Left renal pelvis (tissue), 4 donors: ENCODE measurements at places on chromosomes 5 and 9.

- DNase-seq, result no peak
Observed at GRCh38 chr5:91367908-91368648, 15.0 kb downstream of the ARRDC3 start.

GRCh38 chr9:108434502-108434901, 421.3 kb downstream of the ACTL7B start:
- DNase-seq, result no peak

GRCh38 chr9:113873446-113873845, 2.7 kb upstream of the ZNF618 start:
- DNase-seq, result no peak

DNA sequence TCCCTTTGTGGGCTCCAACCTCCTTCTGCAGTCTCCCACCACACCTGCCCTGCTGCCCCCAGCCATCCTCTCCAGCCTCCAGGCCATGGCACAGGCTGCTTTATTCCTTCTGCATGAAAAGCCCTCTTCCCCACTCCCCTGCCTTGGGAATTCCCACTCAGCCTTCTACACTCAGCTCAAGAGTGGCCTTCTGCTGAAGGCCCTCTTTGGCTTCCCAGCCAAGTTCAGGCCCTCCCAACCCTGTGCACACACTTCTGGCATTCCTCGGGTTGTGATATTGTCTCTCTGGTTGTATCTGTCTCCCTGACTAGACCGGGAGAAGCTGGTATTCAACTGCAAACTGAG, 5.7 kb downstream of the SHB start:
- DNase-seq, result no peak

GRCh38 chr5:158848634-158849033, 251.1 kb downstream of the EBF1 start:
- no peak for DNase-seq

GRCh38 chr9:4035777-4036176, 264.1 kb downstream of the GLIS3 start:
- DNase-seq, result no peak

- DNase-seq, result no peak
Observed at GRCh38 chr9:97695995-97696802, 941 bp downstream of the XPA start.

DNA sequence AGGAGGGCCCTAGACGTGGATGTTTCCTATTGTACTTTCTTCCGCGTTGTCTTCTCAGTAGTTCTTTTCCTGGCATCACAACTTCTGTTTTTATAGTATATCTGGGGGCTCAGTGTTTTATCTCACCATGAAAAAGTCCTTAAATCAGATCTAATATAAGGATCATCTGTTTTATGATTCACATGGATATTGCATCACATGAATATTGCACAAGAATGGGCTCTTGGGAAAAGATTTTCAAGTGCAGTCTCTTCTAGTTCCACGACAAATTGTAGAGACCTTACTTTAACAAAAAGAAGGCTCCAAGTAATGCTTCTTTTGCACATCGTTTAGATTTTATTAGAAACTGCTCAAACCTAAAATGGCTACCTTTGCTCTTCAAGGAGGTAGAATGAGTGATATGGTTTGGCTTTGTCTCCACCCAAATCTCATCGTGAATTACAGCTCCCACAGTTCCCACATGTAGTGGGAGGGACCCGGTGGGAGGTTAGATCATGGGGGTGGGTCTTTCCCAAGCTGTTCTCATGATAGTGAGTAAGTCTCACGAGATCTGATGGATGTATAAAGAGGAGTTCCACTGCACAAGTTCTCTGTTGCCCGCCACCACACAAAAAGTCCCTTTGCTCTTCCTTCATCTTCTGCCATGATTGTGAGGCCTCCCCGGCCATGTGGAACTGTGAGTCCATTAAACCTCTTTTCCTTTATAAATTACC, 53.7 kb upstream of the FAM120A start:
- DNase-seq, result no peak

GRCh38 chr5:3564116-3564515, 31.5 kb upstream of the IRX1 start:
- no peak for DNase-seq

- no peak for DNase-seq
Observed at GRCh38 chr5:92605591-92605990, 975.4 kb downstream of the NR2F1-AS1 start.

DNA sequence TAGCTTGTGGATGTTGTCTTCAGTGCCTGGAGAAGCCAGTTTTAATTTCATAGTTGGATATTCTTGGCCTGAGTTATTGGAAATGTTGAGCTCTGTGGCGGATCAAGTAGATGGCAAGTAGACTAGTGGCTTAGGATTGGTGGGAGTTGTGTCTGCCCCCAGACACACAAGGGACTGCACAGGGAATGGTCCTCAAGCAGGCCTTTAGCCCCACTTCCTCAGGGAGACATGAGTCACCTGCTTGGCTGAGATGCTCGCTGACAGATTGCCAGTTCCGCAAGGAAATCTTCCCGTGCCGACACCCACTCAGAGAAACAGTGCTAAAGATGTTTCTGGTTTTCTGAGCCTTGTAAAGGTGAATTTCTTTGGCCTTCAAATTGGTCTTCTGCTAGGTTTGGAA, 18.8 kb upstream of the CATSPER3 start:
- no peak for DNase-seq

GRCh38 chr9:130142641-130143040, 29.6 kb upstream of the NCS1 start:
- DNase-seq, result no peak

DNA sequence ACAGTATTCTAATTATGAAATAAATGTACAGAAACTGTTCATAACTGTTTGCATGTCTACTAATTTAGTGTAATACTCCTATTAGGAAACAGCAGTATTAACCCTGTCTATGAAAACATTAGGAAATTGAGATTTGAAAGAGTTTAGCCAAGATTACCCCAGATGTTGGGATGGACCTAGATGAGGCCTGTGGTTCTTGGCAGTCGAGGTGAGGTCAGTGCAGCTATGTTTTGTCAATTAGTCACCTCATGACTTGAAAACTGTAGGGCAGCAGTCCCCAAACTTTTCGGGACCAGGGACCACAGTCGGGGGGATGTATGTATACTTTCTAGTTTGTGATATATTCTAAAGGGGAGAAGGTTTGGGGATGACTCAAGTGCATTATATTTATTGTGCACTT, 4.7 kb downstream of the LNPEP start:
- DNase-seq, result no peak

DNA sequence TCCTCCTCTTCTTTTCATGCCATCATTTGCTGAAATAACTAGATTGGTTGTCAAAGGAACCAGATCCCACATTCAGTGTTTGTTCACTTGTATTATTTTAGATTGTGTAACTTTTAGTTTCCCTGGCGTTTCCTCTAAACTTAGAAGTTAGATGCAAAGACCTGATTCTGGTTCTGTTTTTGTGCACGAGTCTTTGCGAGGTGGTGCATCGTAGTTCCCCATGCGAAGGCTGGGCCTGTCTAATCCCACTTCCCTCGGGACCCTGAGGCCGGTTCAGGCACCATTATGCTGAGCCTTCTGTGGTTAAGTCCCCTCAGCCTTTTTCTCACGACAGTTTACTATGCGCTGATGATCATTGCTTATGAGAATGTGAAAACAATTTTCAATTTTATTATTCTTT, 219.1 kb upstream of the OTULINL start:
- no peak for DNase-seq

DNA sequence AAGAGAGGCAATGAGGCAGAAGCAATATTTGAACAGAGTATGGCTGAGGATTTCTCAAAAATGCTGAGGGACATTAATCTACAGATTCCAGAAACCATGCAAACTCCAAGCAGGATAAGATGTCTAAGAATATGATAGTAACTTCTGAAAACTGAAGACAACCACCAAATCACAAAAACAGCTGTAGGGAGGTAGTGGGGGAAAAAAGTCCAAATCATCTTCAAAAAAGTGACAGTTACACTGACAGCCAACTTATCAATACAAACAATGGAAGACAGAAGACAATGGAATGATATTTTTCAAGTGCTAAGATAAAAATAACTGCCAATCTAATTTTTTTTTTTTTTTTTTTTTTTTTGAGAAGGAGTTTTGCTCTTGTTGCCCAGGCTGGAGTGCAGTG, 30.5 kb downstream of the CMYA5 start:
- no peak for DNase-seq

DNA sequence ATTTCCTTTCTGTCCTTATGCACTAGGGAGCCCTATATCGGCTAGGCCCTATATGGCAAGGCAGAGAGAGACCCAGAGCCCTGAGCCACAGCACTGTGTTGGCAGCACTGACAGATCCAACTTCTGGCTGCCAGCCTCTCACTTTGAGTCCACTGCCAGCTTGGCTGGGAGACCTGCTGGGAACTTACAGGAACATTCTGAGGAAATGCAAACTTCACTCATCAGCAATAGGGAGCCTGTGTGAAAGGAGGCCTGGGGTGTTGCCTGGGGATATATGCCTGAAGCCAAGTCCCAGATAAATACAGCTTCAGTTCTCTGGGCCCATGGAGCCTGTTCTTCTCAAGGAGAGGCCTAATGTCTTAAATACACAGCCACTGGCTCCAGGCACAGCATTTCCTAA, 78.0 kb downstream of the ADRB2 start:
- no peak for DNase-seq

DNA sequence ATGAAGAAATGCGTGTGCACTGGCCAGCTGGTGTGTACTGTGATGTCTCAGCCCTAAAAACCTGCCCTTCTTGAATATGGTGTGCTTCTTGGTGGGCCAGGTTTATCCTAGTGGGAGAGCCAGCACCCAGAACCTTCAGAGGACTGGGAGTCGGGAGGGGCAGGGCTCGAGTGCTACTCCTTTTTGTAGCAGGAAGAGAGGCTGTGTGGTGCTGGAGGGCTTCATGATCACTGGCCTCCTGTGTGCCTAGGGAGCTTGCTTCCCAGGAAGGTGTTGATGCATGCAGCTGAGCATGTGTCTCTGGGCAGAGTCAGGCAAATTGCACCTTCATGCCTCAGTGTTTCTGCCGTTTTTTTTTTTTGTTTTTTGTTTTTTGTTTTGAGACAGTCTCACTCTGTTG, 20.0 kb downstream of the PHF2 start:
- DNase-seq, result no peak
